AG20443 (cell line): ENCODE measurements at places on chromosomes 6 and 20.

DNA sequence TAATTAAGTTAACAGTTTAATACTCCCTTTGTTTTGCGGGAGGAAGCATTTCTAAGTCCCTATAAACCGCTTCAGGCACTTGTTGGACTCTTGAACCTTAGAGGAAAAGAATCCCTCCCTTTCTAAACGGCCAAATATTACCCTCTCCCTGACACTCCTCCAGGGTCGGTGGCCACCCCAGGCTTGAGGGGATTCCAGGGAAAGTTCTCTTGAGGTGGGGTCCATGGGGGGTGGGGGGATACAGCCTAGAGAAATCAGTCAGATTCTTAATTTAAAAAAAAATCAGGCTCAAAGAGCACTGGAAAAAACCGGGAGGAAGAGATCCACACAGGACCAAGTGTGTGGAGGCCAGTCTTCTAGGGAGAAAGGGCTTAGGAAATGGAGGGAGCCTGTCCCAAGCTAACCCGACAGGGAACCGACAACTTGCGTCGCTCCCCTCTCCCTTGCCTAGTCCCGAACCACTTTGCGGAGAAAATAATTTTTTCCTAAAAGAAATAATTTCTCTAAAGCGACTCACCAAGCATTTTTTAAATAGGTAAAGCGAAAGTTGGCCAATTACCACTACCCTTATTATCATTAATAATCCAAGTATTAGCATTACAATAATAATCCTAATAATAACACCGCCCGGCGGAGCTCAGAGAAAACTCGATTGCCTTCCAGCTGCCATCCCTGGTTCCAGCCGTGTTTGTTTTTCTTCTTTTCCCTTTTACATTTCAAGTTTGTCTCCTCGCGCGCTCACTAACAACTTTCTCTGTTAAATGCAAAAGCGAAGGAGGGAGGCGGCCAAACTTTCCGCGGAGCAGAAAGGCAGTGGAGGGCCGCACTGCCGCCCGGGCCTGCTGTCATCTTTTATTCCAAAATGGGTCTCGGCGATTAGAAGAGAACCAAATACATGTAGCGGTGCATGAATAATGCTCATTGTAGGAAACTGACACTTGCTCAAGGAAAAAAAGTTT lies 4.8 kb downstream of the NR2E1 start:
- DNase-seq = no peak

DNA sequence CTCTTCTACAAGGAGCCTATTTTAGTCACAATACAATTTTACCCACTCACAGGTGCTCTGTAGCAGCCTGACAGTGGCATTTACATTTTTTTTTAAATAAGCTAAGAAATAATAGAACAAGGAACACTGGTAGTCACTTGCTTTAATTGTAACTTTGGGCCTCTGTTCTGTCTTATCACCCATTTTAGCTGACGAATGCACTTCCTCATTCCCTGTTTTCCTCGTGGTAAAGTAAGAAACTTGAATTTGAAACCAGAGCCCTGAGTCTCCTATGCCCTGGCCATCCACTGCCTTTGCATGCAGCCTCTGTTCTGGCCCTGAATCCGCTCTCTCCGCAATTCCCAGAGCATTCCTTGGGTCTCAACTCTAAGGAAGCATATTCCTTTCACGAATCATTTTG lies 550.6 kb downstream of the PTPRT start:
- no peak for DNase-seq

DNA sequence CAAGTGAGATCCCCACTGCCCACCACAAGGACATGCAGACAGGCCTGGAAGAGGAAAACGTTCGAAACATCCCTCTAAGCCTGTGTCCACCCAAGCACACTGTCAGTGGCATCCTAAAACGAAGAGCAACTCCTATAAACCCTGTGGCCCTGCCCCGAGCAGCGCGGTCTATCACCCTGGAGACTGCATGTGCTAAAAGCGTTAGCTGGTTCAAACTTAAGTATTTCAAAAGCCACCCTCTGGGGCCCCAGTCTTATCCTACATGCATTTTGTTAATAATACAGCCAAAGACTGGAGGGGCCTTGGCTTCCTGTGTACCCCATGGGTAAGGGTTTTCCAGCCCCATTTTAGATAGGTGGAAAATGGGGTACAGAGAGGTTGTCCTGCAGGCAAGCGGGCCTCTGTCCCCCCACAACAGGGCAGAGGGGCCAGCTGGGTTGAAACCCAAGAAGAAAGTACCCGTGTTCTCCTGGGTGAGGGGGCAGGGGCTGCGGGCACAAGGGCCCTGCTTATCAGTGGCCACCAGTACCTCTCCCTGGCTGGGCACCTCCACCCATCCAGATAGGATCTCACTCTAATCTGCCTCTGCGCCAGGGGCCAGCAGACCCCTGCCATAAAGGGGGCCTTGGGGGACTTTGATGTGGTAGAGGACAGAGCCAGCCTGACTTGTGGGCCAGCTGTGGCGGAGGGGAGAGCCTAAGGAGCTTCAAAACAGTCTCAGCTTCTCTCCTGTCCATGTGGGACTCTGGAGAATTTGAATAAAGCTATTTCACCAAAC lies 28.3 kb downstream of the PREX1 start:
- DNase-seq = no peak

GRCh38 chr6:64890609-64891008 lies 816.4 kb downstream of the EYS start:
- no peak for DNase-seq

DNA sequence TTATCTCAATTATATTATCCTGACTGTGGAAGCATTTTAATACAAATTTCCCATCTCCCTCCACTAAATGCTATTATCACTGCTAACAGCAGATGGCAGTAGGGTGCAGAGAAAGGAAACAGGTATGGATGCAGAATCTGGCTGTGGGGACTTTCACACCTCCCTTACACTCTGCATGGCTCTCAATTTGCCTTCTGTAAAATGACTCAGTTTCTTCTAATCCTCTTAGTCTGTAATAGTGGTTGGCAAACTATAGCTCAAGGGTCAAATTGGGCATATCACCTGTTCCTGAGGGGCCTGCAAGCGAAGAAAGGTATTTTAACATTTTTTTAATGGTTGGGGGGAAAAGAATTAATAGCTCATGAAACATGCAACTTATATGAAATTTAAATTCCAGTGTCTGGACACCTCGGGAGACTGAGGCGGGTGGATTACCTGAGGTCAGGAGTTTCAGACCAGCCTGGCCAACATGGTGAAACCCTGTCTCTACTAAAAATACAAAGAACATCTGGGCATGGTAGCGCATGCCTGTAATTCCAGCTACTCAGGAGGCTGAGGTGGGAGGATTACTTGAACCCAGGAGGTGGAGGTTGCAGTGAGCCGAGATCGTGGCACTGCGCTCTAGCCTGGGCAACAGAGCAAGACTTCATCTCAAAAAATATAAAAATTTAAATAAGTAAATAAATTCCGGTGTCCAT lies 83.5 kb downstream of the ZMYND8 start:
- peak; percentile 65 for DNase-seq

GRCh38 chr6:92132457-92132856 lies 1286.9 kb downstream of the EPHA7 start:
- no peak for DNase-seq

GRCh38 chr6:31979238-31979898 lies 2.5 kb upstream of the C4A start:
- no peak for DNase-seq
